ENCODE measurements at places on chromosomes 16 and 17.

DNA sequence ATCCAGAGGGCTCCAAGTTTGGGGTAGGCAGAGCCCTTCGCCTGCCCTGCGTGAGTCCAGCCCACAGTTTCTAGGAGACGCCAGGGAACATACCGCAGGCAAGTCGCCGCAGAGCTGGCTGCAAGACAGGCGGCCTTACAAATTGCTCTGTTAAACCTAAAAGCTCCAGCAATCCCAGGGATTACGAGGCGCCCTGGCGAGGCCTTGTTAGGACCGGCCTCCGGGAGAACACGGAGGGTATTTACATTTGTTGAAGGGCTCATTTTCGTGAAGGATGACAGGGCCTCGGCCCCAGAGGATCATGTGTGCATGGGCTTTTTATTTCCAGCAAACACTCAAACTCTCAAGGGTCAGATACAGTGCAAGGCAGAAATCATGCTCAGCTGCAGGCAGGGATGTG, 77.6 kb upstream of the FOXF1 start:
- no peak for DNase-seq

- no peak for DNase-seq
Observed at GRCh38 chr16:57028086-57028485, 38.7 kb downstream of the NLRC5 start.

- DNase-seq: no peak
Observed at GRCh38 chr17:57745242-57745641, at the start of gene CCDC182. Gene CCDC182, minus strand, starts transcription at chr17:57745299. Its CDS starts 27 bp downstream, at chr17:57745272.

DNA sequence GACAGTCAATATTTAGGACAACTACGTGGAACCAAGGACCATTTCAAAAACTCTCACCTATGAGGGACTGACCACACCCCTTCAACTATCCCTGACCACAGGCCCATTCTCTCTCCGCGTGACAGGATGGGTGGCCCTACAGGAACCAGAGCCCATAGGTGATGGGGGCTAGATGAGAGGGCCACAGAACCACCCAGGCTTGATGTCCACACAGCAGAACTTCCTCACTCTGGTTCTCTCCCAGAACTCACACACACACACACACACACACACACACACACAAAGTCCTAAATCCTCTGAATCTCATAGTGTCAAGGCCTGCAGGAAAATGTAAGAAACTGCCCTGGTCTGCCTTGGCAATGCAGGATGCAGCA, 1.5 kb downstream of the ZNF319 start:
- DNase-seq: no peak

GRCh38 chr17:28412099-28412498, 6.1 kb upstream of the SLC46A1 start:
- DNase-seq: no peak

DNA sequence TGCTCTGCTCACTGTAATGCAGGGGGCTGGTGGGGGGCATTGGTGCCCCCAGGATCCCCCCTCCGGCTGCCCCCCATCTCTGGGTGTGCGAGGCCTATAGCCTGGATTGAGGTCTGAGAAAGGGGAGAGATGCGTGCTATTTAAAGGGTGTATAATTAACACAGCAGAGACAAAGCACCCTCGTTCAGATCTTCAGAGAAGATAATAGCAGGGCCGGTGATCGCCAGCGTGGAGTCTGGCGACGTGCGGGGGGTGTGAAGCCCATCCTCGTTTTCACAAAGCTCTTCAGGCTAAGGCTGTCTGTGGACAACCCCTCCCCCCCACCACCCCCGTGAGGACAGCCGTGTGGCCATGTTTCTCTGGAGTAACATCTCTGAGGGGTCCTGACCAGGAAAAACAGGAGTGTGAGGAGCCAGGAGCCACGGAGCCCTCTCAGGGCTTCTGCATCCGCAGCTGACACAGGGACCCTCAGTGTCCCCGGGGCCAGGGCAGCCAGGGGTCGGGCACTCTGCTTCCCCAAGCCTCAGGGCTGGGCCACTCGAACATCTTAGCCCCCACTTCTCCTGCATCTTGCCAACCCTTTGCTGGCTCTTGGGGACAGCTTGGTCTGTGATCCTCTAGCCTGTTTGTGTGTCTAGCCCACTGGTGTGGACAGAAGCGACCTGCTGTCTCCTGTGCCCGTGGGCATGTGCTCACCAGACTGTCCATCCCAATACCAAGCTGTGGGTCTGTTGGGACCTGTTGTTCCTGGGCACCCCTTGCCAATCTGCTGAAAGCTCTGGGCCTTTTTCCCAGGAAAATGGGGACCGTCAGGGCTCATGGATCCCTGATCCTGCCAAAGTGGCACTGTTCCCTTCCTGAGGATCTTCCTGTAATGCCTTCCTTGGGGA, 58.9 kb downstream of the BAIAP2 start:
- no peak for DNase-seq

DNA sequence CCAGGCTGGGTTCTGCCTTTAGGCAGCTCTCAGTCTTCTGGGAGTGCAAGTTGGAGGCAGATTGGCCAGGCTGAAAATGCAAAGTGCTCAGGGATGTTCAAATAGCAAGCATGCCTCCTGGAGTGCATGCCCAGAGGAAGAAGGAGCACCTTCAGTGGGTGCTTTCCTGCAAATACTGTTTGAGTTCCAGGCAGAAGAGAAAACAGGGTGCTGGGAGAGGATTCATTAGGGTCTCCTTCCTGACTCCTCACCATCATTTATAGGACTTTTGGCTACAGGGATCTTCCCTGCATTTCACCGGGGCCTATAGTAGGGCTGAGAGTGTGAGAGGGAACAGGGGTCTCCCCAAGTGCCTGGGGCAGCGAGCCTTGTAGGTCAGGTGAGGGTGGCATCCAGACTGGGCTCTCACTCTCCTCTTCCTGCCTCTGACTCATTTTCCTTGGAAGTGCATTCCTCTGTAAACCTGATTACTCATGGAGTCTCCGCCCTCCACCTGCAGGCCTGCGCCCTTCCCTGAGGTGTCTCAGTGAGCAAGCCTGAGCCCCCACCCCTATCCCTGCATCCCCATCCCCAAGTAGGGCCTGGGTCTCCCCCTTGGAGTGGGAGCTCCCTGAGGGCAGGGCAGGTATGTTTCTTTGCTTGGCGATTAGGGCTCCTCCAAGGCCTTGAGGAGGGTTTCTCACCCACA, 17.1 kb upstream of the TNS4 start:
- no peak for DNase-seq

- DNase-seq: no peak
Observed at GRCh38 chr16:269061-269796, 6.5 kb downstream of the RGS11 start.

- DNase-seq: no peak
Observed at GRCh38 chr16:88886845-88887521, 20.5 kb upstream of the PABPN1L start.

GRCh38 chr16:4487955-4488498, 11.8 kb downstream of the HMOX2 start:
- no peak for DNase-seq

GRCh38 chr17:70366386-70366785, 197.1 kb downstream of the KCNJ2 start:
- no peak for DNase-seq

DNA sequence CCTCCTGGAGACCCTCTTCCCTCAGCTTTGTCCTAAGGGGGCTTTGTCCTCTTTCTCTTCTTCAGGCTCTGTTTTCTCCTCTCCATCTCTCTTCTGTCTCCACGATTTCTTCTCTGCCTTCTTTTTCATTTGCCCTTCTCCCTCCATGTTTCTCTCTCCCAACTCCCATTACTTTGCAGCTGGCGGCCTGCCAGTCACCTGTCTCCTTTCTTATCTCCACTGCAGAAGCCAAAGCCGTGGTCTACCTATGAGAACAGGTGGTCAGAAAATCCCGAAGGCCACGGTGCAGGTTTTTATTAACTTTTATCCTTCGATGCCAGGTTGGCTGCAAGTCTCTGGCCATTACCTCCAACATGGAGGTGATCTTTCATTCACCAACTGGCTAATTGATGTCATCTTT, 45.1 kb downstream of the FZD2 start:
- DNase-seq: no peak

DNA sequence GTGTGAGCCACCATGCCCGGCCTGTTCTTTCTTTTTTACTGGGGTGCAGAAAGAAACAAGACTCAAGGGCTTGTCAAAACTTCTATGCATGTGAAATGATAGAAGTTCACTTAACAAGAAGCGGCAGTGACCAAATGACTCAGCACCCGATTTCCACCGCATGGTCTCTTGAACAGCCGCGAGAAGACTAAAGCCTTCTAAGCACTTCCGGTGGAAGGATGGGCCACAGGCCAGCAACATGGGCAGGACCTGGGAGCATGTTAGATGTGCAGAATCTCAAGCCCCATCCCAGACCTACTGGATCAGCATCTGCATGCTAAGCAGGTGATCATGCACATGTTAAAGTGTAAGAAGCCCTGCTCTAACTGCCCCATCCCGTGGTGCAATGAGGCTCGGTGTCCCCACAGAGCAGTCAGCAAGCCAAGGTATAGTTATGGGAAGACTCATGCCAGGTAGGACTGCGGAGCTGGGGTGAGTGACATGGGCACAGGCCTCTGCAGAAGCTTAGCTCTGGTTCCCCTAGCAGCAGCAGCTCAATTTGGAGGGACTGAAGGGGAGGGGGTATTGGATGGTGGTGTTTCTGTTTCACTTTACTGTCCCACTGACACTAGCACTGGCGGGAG, 88.5 kb upstream of the HNF1B start:
- no peak for DNase-seq

DNA sequence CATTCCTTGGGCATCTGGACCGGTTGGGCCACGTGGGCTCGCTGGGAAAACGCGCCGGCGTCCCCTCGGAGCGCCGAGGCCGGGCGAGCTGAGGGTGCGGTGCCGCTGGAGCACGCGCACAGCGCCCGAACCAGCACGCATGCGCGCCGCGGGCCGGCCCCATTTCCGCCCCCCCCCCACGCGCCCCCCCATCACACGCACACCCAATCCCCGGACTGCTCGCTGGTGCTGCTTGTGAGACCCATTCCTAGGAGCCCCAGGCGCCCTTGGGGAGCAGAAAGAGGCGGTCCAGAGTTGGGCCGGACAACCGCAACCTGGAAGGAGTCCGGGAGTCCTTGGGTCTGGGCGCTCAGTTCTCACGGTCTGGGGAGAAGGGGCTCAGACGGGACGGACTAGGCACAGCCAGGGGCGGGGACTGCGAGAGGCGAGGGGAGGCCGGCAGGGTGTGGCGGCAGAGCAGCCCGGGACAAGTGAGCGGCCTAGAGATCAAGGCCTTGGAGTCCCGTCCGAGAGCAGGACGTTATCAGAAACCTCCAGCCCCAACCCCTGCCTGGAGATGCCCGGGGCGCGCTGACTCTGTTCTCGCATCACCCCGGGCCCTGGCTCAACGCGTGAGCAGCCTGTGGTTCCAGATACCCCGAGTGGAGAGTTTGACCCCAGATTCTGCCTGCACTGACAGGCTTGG, 6.0 kb upstream of the CBX8 start:
- DNase-seq: no peak

- DNase-seq: no peak
Observed at GRCh38 chr16:1786242-1787055, 3.7 kb downstream of the NUBP2 start.

GRCh38 chr16:68985855-68986254, 119.6 kb upstream of the HAS3 start:
- DNase-seq: no peak

DNA sequence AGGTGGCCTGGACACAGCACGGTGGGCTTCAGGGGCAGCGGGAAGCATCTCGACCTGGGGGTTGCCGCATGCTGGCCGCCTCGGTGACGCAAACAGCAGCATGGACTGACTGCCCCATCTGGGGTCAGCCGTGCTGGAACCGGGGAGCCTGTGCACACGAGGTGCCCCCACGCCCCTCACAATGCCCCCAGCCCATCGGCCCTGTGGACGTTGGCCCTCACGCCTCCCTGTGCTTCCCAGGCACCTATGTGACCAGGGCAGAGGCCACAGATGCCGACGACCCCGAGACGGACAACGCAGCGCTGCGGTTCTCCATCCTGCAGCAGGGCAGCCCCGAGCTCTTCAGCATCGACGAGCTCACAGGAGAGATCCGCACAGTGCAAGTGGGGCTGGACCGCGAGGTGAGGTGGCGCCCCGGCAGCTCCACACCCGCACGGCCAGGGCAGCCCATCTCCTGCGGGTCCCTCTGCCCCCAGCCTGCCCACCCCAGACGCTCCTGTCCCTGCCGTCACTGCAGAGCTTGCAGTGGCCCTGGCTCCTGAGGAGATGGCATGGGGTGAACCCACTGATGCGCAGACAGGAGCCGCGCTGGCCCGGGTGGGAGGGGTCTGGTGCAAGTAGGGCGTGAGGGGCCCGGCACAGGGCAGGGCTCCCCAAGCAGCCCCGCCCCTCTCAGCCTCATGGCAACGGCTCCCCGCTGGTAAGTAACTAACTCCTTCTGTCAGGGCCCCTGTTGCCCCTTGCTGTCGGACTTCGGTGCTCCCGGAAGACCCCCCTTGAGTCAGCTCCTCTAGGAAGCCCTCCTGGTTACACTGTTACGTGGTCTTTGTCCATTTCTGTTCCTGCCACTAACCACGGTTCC, 13.6 kb downstream of the CDH15 start:
- no peak for DNase-seq

GRCh38 chr16:82943371-82943770, 316.6 kb downstream of the CDH13 start:
- DNase-seq: no peak

GRCh38 chr17:82171750-82172375, 40.8 kb downstream of the CCDC57 start:
- no peak for DNase-seq

- no peak for DNase-seq
Observed at GRCh38 chr16:5448798-5449197, 351.2 kb upstream of the EEF2KMT start.

DNA sequence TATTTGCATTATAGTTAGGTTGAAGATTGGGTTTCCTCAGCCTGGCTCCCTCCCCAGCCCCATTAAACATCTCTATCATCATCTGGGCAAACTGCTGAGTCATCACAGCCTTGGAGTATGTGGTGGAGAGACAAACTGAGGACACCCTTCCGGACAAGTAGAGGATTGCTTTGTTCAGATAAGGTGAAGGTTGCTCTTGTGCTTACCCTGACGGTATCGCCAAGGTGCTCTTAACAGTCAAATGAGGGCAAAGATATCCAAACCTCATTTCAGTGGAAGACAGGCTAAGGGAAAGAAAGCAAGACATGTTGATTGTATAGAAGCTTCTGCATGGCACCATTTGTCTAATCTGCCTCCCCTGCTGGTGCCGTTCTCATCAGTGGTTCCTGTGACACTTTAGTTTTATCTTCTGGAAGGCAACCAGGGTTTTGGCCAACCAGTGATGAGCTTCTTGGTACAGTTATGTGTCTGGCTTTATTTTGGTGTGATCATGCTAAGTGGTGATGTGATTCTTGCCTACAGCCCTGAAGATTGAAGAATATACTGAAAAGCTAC, 56.9 kb upstream of the LGALS9 start:
- no peak for DNase-seq

Measured in activated CD8-positive, alpha-beta memory T cell treated with anti-CD3 and anti-CD28 coated beads for 48 hours (primary cell).